ENCODE measurements at places on chromosomes 16 and 17.

DNA sequence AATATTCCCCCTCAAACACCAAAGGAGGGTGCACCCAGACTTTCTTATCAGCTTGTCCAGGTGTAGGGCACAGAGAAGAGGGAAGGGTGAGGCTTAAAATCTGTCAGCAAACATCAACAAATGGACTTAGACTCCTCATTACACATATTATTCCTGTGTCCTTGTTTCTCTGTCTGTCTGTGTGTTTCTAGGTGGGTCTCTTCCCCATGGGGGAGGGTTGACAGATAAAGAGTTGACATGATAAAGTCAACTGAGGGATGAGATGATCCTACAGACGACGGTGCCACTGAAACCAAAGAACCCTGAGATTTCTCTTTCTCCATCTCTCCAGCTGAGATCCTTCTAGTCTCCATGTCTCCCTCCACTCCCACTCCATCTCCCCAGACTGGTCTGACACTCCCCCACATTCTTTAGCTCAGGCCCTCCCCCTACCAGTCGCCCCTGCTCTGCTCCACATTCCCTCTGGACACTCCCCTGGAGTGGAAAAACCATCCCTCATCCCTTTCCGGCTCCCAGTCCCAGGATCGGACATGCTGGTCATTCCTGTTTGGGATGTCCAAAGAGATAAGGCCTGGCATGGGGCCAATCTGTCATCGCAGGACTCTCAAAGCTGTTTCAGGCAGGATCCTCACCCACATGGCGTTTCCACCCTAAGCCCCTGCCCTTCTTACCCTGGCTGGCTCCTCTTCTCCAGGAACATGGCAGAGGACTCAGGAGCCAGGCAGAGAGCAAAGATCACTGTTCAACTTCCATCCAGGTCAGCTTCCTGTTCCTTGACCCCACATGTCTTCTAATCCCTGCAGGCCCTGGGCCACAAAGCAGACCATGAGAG lies 2.9 kb upstream of the ITGA3 start:
- no peak for DNase-seq

GRCh38 chr17:65557349-65558310 lies 3.8 kb downstream of the AXIN2 start:
- no peak for DNase-seq

DNA sequence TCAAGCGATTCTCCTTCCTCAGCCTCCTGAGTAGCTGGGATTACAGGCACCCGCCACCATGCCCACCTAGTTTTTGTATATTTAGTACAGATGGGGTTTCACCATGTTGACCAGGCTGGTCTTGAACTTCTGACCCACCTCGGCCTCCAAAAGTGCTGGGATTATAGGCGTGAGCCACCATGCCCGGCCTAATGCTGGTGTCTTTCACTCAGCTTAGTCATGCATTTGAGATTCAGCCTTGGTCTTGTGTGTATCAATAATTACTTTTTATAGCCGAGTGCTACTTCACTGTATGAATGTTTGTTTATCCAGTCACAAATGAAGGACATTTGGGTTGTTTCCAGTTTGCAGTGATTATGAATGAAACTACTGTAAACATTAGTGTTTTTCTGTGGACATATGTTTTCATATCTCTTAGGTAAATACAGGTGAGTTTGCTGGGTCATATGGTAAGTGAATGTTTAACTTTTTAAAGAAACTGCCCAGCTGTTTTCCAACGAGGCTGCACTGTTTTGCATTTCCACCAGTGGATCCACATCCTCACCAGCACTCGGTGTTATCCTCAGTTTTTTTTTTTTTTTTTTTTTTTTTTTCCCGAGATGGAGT lies 11.0 kb upstream of the PLCG2 start:
- DNase-seq: no peak

GRCh38 chr17:75262112-75262606 lies 480 bp downstream of the MRPS7 start:
- DNase-seq: no peak

DNA sequence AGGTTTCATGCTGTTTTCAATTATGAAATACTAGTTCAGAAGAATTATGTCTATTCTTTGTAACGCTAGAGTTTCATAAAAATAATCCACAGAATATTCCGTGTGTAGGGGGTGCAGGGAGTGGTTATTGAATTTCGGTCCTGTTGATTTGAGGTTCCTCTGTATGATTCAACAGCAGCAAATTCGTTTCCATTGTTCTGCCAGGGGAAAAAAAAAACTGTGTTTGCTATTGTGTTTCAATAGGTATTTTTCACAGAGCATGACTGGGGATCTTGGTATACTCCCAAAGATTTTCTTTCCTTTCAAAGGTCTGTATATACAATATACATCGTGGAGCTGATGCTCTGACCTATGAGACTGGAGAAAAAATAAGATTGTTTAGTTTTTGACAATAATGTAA lies 15.8 kb downstream of the SHISA9 start:
- no peak for DNase-seq

GRCh38 chr17:40322358-40323315 lies 13.7 kb downstream of the RARA start:
- peak; percentile 58 for DNase-seq

- DNase-seq: no peak
Observed at GRCh38 chr17:50688245-50688644, 19.5 kb downstream of the ANKRD40 start.

- no peak for DNase-seq
Observed at GRCh38 chr16:15457958-15458357, 23.6 kb downstream of the BMERB1 start.

DNA sequence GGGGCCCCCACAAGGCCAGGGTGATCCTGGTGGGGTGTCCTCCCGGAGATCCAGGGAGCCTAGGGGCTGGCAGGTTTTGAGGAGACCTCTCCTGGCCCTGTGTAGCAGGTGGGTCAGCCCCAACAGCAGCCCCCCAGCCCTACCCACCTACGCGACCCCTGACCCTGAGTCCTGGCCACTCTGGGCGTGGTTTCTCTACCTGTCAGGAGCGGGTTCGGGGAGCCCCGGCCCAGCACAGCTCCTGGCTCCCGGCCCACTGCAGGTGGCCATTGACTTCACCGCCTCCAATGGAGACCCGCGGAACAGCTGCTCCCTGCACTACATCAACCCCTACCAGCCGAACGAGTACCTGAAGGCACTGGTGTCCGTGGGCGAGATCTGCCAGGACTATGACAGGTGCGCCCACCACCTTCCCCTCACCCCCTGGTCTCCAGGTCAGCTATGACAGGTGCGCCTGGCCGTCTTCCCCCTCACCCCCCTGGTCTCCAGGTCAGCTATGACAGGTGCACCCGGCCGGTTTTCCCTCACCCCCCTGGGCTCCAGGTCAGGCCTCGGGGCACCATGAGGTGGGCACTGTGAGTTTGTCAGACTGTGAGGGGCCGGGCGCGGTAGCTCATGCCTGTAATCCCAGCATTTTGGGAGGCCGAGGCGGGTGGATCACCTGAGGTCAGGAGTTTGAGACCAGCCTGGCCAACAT lies 13.0 kb downstream of the CPNE7 start:
- DNase-seq: no peak

DNA sequence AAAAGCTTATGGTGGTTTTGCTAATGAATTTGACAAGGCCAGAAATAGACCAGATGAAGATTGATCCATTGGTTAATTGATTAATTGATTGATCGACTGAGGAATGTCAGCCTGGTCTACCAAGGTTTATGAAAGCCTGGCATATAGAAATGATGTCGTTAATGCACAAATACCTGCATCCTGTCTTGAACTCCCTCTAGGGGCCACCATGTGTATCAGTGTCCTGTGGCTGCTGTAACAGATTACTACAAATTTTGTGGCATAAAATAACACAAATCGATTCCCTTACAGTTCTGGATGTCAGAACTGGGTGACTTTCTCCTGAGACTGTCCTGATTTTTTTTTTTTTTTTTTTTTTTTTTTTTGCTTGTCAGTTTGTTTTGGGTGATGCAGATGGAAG lies 553.2 kb downstream of the MAF start:
- no peak for DNase-seq

DNA sequence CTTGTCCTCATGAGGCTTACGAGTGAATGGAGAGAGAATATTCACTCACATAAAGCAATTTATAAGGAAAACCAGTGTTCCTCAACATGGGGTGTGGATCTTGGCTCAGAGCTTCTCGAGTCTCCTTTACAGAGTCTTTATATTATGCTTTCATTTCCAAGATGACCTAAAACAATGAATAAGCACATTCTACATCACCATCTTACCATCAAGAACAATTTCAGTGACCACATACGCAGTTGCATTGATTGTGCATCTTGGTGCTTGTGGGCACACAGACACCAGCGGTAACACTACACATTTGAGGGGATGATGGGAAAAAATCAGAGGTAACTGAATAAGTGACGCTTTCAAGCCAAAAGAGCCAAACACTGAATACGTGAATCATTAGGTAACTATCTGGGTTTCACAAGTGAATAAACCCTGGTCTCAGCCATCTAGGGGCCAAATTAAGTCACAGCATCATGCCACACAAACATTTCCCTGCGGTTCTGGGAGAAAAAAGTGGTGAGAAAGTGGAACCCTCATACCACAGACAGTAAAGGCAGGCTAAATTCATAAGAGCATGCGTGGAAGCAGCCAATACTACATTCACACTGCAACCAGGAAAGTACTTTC lies 9.4 kb downstream of the CWC25 start:
- DNase-seq: peak; percentile 11

DNA sequence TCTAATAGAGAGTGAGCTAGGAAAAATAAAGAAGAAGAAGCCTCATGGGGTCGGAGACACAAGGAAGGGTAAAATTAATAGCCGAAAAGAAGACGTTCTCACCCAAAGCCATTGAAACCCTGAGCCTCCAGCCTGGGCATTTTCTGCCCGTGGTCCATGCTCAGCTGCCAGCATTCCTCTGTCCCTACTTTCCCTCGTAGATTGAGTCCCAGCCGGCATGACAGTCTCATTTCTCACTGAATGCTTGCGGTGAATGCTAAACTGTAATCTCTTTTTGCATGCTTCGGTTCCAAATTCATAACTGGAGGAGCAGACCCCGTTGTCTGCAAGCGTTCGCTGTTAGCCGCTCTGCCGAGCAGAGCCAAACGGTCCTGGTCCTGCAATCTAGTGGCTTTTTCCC lies 54.0 kb upstream of the COX10 start:
- DNase-seq: no peak

GRCh38 chr16:82260212-82260795 lies 90.3 kb upstream of the MPHOSPH6 start:
- no peak for DNase-seq

GRCh38 chr16:30456302-30456701 lies 10.6 kb upstream of the SEPHS2 start:
- DNase-seq: no peak

DNA sequence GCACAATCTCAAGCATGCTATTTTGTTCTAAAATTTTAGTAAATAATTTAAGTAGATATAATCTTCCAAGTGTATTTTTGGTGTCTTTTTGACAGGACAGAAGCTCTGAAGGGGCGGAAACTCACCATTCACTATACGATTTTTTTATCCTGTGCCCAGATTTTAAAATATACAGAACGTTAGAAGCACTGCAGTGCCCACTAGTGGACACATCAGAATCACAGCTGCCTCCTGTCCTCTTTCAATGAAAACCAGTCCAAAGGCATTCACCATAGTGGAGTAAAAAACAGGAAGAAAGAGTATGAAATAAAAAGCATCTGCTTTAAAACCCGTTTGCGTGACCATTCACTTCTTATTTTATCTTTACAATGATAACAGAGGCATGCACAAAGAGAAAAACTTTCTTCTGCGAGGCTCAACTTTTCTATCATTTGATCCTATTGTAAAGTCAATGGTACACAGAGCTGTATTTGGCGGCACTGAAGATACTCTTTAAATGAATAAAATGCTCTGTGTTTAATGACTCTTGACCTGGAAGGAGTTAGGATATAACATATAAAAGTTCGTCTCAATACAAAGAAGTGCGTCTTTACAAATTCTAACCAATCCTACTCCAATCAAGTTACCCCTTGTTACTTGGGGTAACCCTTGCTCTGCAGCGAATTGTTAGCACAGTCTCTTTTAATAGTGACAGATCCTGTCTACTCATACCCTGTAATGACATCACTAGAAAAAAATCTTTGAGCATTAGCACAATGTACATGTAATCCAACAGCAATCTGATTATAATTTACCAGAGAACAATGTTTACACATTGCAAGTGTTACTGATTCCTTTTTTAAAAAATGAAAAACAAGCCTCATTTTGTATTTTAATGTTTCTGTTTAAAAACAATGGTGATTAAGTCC lies 339.8 kb upstream of the PSMD7 start:
- peak; percentile 7 for DNase-seq

Data from stimulated activated CD4-positive, alpha-beta T cell treated with anti-CD3 and anti-CD28 coated beads, Interleukin-4, amount 100 ng/mL, for 48 hours (primary cell).